ENCODE measurements at places on chromosomes 5 and 9.

DNA sequence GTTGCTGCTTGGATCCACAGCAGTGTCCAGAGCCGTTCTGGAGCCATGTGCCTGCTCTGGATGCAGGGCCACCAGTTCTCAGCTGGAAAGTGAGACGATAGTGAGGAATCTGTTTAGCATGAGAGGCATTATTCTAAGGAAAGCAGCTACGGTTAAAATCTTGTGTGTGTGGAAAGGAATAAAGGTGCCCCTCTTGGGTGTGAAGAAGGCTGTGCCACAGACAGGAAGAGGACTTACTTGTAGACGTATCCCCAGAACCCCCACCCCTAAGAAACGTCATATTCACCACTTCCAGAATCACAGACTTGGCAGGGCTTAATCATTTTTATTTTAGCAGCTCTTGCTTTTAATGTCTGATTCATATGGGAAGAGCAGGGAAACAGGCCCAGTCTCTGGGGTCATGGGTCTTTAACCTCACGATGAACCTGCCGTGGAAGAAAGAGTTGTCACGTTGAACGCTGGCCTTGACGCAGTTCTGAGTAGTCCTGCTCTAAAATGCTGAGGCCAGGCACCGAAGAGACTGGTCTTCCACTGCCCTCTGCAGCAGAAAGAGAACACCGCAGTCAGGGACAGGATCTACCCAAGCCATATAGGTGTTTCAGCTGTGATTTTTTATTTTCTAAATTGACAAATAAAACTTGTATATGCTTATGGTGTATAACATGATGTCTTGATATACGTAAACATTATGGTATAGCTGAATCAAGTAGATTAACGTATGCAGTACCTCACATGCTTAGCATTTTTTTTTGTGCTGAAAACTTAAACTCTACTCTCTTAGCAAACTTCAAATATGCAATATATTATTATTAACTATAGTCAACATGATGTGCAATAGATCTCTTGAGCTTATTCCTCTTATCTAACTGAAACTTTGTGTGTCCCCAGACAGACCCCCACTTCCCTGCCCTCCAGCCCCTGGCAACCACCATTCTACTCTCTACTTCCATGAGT lies 38.8 kb downstream of the CARTPT start:
- DNase-seq = peak; percentile 55

DNA sequence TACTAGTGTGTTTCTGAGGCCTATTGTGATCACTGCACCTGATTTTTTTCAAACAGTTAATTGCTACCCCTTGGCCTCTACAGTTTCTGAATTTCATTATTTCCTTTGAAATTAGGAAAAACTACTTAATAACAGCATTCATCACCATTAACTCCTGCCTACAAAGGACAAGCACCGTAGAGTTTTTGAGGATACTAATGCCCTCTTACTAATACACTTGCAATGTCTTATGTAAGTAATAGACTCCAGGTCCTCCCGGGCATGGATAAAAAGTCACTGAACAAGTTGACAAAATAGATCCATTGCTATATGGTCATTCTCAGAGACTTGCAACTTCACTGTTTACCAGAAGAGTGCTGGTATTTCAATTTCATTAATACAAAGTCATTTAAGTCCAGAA lies 1172.5 kb downstream of the CDH12 start:
- DNase-seq = no peak

DNA sequence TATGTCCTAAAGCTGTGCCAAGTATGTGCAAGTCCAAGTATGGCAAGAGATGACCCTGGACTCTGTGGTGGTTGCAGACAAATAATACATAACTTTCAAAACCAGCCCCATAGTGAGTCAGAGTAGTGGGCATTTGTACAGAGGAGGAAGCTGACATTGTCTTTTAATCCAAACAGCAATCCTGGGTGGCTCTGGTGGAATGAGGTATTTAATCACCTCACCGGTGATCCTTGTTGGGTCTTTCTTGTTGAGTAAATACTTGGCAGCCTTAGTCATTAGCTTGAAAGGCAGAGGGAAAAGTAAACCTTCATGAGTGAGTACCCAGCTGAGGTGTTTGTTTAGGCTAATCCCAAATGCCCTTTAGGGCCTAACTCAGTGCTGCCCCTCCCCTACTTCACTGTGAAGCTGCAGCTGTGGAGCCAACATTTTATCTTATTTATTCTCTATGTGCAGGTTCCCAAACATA lies 148.7 kb upstream of the SLC12A2 start:
- peak; percentile 56 for DNase-seq

- DNase-seq = no peak
Observed at GRCh38 chr9:134655101-134655500, 13.5 kb downstream of the COL5A1 start.

- DNase-seq = peak; percentile 24
Observed at GRCh38 chr5:32506201-32506661, 61.7 kb upstream of the ZFR start.

- no peak for DNase-seq
Observed at GRCh38 chr5:172617817-172618216, 23.2 kb upstream of the NEURL1B start.

DNA sequence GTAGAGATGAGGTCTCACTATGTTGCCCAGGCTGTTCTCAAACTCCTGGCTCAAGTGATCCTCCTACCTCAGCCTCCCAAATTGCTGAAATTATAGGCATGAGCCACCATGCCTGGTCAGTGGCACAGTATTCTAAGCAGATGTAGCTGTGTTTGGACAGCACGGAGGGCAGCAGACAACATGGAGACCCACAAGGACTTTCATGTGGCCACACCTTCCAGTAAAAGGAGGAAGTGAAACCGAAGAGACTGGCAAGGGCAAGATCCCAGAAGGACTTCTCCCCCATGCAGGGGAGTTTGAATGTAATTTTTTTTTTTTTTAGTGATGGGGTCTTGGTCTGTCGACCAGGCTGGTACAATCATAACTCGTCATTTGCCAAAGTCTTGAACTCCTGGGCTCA lies 172.2 kb downstream of the TRPM3 start:
- no peak for DNase-seq

GRCh38 chr9:104960662-104961061 lies 32.7 kb upstream of the ABCA1 start:
- DNase-seq = no peak

- no peak for DNase-seq
Observed at GRCh38 chr5:174010365-174010764, 21.4 kb downstream of the C5orf47 start.
